ENCODE measurements at places on chromosomes 1 and 21. TPM values are rescaled to one million over a fixed set of nuclear protein-coding genes. Genes with fewer than 3 reads are reported as not detected.

Gene FAM72C
- 2.5 TPM for total RNA-seq

Gene RPAP2
- total RNA-seq = 14.4 TPM

Gene FAM151A
- total RNA-seq = not detected

Gene CLEC20A
- 1.4 TPM for total RNA-seq

Gene PROX1
- not detected for total RNA-seq

Gene LRRC38
- not detected for total RNA-seq

Gene RIMS3
- total RNA-seq = 0.29 TPM

Gene PADI4
- total RNA-seq = not detected

Gene CFHR2
- not detected for total RNA-seq

Gene SLC1A7
- total RNA-seq = not detected

Gene ACTN2
- not detected for total RNA-seq

Gene KRTAP12-2
- total RNA-seq = not detected

Gene TMPRSS3
- not detected for total RNA-seq

Gene SELL
- not detected for total RNA-seq

Gene FCRLA
- total RNA-seq = 4.6 TPM

Gene CR1L
- not detected for total RNA-seq

Gene EXO1
- 5.7 TPM for total RNA-seq

Gene CA6
- total RNA-seq = not detected

Gene CFAP141
- total RNA-seq = not detected

Gene TMIGD3
- not detected for total RNA-seq

Gene TMEM167B
- 33.8 TPM for total RNA-seq

Gene FALEC
- 0.86 TPM for total RNA-seq

Gene OR14A2
- total RNA-seq = not detected

Gene POFUT2
- total RNA-seq = 62.7 TPM

Gene CLCA1
- not detected for total RNA-seq

Gene SPRR3
- not detected for total RNA-seq
